ENCODE measurements at places on chromosomes 3 and 15.

DNA sequence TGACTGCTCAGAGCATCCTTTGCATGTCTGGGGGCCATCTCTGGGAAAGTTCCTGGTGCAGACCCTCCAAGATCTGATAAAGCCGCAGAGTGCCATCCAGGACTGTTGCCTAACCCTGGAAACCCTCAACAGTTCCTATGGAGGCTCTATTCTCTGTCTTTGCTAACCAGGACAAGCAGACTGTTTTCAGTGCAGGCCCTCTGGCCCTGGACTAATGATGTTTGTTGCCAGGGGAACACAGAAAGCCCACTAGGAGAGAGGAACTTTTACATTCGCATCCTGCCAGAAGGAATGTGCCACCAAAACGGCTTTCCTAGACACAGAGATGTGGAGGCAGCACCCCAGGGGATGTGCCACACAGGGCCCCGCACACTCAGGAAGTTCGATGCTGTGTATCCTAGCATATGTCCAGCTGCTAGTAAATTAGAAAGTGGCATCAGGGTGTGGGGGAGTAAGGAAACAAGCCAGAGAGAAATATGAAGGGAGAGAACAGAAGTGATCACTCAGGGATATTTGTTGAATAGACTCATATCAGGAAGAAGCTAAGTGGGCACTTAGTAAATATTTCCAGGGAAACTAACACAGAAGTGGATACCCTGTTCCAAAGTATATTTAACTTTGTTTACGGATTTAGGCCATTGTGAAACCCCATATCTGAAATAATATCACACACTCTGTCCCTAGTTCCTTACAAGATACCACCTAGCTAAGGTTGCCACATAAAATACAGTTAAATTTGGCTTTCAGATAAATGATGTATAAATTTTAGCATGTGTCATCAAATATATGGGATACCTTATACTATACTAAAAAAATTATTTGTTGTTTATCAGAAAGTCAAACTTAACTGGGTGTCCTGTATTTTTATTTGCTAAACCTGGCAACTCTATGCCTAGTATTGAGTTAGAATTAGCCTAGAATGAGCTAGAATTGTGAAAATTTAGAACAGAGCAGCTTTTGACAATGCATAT, 29.9 kb upstream of the TMOD3 start:
- DNase-seq = no peak

DNA sequence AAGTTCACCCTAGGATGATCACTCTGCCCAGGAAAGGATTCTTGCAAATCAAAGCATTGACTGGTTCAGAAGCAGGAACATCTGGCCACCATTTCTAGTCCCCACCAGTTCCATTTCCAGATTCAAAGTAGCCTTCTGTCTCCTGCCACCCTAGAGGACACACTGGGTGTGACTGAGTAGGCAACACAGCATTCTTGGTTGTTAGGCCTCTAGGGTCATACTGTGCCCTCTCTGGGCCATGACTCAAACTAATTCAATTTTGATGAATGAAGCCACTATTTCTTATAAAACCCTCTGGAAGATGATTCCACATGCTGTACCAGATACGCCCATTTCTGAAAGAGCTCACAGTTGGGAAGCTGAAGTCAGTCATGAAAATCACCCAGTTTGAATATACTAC, 69.7 kb downstream of the WDR76 start:
- no peak for DNase-seq

DNA sequence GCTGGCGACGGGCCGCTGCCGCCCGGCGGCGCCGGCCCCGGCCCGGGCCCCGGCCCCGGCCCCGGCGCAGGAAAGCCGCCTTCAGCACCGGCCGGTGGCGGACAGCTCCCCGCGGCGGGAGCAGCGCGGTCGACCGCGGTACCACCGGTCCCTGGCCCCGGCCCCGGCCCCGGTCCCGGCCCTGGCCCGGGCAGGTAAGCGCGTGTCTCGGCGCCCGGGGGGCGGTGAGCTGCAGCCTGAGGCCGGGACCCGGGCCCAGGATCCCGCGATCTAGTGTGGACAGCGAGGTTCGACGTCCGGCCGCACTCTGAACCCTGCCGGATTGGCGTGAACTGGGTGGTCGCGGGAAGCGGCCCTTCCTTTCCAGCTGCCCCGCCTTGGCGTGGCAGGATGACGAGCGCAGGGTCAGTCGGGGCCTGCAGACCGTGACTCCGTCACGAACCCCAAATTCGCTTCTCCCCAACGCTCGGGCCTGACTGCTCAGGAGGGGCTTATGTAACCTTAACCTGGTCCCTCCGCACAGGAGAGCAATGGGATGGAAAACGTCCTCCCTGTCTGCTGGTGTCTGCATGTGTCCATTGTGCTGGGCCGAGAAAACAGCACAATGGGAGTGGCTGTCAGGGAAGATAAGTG, 472 bp downstream of the BSN start:
- peak; percentile 47 for DNase-seq

DNA sequence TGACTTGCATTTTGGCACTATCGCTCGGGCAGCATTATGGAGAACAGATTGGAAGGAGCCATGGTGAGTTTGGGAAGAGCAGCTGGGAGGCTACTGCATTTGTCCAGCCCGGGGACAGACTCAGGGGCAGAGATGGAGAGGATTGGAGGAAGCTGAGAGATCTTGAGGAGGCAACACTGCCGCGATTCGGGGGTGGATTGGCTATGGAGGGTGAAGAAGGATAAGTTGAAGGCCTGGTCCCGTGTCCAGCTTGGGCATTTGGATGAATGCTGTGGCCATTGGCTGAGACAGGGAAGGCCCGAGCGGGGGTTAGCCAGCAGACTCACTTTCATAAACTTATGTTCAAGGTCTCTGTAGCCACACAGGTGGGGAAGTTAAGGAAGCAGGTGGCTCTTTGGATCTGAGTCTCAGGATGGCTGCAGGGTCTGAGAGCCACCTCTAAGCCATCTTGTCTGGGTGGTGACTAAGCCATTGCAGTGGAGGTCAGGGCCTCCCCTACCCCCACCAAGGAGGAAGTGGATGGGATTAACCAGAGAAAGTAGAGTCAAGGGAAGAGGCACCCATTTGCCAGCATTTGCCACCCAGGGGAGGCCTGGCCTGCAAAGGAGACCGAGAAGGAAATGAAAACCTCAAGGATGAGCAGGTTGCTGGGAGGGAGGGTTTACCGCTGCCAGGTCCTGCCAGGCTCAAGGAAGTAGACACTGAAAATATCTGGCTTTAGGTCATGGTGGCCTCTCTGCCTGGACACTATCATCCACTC, 144.0 kb upstream of the TLE3 start:
- no peak for DNase-seq

DNA sequence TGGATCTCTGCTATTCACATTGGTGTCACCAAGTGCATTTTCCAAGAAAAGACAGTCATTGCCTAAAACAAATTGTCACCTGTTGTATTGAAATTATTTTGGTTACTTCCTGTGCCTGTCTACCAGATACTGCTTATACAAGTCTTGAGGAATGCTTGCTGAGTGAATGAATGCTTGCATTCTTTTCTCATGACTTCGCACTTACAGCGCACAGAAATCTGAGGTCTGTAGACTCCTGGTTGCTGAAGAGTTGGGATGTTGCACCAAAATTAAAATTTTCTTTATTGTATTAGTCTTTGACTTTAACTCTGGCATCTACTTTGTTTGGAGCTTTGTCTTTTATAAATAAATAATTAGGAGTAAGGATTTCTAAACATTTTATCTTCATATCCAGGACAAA, 28.4 kb downstream of the SH3GL3 start:
- DNase-seq = no peak

DNA sequence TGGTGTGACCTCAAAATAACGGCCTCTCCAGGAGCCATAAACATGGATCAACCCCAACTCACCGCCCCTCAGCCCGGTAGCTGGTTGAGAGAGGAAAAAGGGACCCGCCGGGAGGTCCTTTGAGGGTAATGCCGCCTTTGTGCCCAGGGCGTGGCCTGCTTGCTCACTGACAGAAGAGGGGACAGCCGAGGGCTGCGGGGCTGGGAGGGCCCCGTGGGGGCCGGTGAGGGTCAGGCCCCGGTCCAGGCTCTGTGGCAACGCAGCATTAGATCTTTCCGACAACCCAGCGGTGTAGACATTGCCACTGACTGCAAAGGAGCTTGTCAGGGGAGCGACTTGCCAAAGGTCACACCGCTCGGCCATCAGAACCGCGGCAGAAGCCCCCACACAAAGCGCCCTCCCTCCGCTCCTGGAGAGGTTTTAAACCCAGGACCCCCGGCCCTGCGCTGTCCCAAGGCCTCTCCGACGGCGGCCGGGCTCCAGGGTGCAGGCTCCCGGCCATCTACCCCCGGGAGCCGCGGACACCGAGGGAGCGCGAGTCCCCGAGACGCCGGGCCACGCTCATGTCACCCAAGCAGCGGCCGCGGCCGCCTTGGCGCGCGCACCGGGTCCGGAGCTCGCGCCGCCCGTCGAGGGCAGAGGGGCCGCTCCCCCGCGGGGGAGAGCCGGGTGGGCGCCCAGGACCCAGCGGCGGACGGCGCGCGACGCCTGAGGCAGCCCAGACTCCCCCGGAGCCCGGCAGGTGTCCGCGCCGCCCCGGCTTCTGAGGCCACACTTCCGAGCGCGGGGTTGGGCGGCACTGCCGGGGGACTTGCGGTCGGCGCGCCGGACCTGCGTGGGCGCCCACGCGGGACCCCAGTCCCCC, 975 bp downstream of the PCSK6 start:
- DNase-seq = no peak

DNA sequence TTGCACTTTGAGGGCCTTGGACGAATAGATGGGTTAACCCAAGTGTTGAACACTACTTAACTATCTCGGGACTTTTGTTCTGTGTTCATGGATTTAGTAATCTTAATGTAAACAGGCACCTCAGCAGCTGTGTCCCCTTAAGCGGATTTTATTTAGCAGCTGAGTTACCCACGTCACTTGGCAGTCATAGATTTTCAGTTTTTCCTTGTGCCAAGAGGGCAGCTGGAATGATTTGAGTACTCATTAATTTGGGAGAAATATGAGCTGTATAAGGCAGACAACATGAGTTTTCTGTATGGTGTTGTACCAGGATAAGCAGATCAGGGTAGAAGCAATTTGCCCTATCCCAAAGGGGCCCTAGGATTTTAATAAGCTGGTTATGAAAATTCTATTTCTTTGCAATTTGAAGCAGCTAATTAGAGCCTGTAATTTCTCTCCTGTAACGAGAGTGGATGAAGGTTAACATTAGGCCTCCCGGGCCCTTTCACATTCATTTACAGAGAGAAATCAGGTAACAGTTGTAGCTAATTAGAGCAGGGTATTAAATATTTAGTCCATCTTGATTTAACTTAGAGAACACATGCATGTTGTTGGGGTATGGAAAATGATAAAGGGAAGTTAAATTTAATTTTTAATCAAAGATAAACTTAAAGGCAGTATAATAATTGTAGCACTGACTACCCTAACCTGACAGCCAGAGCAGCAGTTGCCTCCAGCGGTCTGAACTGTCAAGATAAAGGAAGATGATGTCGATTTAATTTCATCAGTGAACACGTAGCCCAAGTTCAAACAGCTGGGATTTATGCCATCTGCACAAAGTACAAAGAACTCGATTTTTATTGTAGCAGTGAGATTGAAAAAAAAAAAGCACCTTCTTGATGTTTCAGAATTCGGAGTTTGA, 194.5 kb downstream of the LRTM1 start:
- DNase-seq = no peak

DNA sequence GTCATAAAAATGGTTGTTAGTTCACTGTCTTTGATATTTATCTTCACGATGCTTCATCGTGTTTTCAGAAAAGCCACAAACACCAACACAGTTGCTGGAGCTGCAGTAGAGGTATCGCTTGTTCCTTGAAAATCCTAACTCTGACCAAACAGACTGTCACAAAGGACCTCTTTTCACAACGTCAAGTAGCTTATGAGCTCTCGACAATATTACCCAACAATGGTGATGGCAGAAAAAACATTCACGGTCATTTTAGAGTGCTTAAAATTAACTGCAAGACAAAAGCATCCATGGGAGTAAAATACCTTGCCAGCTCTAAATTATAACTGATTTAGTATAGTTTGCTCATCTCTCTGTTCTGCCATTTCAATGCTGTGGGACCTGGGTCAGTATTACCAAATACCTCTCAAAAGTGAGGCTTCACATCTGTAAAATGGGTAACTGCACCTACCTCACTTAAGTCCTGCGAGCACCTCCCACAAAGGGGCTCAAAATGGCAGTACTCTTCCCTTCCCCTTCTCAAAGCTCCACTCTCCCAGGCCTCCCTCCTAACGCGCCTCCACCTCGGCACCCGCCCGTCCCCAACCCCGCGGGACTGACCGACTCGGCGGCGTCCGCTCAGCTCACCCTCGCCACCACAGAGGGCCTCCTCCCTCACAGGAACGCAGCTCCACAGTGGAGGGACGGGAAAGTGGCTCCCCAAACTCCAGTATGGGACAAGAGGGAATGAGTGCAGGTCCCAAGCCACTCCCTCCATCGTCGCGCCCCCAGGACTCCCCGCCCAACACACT, 546 bp downstream of the TRIM59 start:
- DNase-seq = no peak

- no peak for DNase-seq
These were observed 3.2 kb upstream of the ATG7 start for GRCh38 chr3:11269007-11269406.

GRCh38 chr15:25775317-25775912, 87.7 kb downstream of the ATP10A start:
- no peak for DNase-seq

- no peak for DNase-seq
These were observed 651 bp downstream of the MTMR14 start for GRCh38 chr3:9649791-9650521.

GRCh38 chr15:40266828-40267304, 16.0 kb downstream of the ANKRD63 start:
- no peak for DNase-seq

DNA sequence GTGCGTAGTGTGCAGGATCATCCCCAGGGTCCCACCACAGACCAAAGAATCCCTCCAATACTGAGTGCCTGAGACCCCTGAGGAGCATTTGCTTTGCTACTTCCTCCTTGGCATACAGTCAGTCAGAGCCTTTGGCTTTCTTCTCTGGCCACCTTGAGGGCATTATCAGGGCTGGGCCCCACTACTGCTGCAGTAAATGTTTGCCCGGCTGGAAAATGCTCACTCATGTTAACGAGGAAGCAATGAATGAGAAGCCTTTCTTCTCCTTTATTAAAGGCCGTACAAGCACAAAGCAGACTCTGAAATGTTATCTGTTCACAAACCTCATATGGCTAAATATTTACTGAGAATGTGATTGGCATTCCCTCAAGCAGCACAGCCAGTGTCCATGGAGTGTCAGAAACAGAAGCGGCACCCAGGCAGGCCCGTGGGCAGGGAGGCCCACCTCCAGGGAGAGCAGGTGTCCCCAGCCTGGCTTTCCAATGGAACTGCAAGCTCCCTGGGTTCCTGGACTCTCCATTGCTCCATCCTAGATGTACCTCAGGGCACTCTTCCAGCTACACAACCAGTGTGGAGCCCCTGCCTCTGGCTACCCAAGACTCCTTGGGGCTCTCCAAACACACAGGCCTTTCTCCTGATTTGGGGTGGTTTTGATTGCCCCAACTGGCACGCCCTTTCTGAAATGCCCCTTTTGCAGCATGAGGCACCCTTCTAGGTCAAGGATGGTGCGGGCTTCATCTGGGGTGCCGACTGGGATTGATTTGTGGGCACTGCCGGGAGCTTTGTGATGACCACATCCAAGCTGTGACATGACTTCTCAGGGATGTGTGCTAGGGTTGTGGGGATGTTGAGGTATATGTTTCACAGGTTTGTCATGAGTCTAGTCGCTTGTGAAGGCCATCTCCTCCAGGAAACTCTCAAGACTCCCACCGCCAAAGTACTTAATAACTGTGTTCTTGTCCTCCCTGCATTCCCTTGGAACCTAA, 195.6 kb downstream of the FAM43A start:
- no peak for DNase-seq
